ENCODE measurements at places on chromosomes 6 and 20.

GRCh38 chr6:95094751-95095663 is 482.3 kb upstream of the MANEA start:
- no peak for DNase-seq

DNA sequence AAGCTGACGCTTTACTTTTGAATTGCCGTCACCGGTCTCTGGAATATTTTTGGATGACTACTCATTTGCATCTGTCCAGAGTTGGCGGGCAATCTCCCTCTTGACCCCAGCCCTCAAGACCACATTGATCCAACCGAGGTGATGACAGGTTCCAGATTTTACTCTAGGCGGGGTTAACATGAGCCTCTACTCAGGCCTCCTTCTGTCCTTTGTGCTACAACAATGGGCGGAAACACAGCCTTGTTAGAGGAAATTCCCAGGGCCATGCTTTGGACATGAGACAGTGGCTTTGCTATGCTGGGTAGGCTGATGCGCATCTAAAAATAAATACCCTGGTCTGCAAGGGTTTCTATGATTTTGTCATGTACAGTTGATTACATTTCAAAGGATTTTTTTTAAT is 27.0 kb upstream of the ADGRF5 start:
- DNase-seq: no peak

DNA sequence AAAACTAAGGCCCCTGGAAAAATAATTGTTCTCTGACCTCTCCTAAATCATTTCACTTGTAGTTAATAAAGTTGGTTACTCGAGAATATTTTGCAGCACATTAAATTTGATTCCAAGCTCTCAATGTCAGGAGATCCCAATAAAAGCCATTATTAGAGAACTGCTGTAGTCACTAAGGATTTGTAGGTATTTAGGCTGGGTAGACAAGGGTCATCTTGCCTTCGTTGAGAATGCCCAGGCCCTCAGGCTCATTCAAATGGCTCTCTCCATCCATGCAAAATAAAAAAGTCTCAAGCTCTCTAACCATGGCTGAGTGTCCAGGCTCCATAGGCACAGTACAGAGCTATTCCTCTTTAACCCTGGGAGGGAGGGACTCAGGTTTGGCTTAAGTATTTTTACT is 117.0 kb upstream of the HMGCLL1 start:
- no peak for DNase-seq

- DNase-seq: no peak
Observed at GRCh38 chr6:26545627-26546026, 7.5 kb downstream of the HMGN4 start.

DNA sequence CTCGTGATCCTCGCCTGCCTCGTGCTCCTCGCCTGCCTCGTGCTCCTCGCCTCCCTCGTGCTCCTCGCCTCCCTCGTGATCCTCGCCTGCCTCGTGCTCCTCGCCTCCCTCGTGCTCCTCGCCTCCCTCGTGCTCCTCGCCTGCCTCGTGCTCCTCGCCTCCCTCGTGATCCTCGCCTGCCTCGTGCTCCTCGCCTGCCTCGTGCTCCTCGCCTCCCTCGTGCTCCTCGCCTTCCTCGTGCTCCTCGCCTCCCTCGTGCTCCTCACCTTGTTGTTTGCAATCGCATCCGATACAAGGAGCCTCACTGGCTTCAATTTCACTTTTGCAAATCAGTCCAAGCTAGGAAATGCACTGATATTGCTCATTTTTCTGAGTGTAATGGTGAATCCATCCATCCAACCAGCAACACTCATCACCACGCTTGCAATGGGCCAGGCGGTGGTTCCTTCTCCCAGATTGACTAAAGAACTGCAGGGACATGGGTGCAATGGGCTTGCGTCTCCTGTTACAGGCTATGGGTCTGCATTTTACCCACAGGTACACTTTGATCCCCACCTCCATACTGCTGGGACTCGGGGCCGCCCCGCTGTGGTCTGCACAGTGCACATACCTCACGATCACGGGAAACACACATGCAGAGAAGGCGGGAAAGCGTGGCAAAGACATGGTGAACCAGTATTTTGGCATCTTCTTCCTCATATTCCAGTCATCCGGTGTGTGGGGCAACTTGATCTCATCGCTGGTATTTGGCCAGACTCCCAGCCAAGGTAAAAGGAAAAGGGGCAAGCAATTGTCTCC is 4.6 kb downstream of the UNC93A start:
- DNase-seq: no peak

GRCh38 chr20:3788685-3789155 is 2.2 kb upstream of the CENPB start:
- no peak for DNase-seq

- DNase-seq: no peak
Observed at GRCh38 chr20:31678389-31679356, 41.0 kb downstream of the COX4I2 start.

DNA sequence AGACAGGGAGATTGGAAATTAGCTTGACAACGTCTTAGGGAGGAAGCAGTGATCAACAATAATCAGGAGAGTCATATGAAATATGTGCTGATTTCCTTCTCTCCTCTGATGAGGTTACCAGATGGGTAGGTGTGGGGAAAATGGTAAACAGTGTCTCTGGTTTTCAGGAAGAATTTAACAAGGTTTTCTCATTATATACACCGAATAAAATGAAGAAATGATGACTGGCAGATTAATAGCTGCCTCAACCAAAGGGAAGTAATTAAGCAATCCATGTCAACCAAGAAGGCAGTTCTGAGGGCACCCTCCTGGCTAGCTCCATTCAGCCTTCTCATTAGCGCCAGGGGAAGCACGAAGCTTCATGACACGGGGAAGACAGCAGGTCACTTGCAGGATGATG is 12.7 kb upstream of the RAMACL start:
- no peak for DNase-seq

DNA sequence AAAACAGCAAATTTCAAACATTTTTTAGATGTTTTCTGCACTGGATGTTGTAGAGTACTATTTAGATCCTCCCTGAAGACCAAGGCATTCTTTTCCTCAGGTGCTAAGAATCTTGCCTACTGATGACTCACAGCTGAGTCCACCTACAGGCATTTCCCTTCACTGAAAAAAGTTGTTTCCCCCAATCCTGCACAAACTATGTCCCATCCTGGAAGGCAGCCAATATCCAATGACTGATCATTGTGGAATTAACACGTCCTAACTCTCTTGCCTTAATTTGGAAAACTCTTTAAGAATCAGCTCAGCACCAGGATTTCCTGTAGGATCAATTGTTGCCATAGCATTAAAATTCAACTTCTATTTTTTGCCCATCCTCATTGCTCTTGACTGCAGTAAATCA is 268.4 kb upstream of the IRAK1BP1 start:
- DNase-seq: no peak

DNA sequence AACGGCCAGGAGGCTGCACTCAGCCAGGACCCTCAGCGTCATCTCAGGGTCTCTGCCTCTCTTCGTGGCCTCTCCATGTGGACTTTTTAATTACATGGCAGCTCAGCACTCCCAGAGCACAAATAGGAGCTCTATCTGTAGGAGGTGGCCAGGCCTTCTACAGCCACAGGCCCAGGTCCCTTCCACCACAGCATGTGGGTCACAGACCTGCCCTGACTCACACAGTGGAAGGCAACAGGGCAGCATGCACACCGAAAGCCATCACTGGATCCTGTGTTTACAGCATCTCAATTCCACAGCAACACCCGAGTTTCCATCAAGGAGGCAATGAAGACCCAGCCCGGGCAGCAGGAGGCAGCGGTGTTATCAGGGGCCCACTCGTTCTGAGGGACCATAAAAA is 65.8 kb upstream of the CD93 start:
- no peak for DNase-seq

- no peak for DNase-seq
Observed at GRCh38 chr6:13432526-13433184, 54.7 kb downstream of the GFOD1 start.

- no peak for DNase-seq
Observed at GRCh38 chr6:30889496-30889885, 5.2 kb downstream of the DDR1 start.

DNA sequence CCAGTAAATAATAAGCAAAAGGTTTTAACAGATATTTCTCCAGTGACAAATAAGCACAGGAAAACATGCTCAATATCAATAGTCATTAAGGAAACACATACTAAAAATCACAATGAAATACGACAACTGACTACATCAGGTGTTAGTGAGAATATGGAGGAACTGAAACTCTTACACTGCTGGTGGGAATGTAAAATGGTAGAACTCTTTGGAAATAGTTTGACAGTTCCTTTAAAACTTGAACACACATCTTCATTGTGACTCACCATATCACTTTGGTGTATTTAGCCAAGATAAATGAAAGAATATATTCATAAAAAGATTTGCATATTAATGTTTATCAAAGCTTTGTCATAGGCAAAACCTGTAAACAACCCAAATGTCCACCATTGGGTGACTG is 11.3 kb upstream of the MAP3K5 start:
- no peak for DNase-seq

- DNase-seq: no peak
Observed at GRCh38 chr20:53405139-53405538, 188.5 kb downstream of the ZNF217 start.

- no peak for DNase-seq
Observed at GRCh38 chr20:35008411-35009342, 53.0 kb downstream of the MYH7B start.

DNA sequence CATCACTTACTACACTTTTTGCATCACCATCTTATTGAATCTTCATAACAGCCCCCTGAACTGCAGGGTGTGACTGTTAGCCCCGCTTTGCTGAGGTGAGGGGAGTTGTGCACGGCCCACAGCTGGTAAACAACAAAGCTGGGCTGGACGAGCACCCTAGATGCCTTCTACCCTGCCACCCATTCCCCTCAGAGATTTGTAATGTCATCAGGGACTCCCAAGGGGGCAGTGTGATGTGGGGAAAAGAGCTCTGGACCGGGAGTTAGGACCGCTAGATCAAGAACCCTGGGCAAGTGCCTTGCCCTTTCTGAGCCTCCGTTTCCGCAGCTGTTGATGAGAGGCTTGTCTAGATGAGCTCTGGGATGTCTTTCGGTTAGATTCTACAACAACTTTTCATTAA is 20.9 kb downstream of the PKIG start:
- DNase-seq: no peak

GRCh38 chr20:47680804-47681529 is 104.3 kb downstream of the SULF2 start:
- DNase-seq: no peak

- DNase-seq: peak; percentile 50
Observed at GRCh38 chr20:43691928-43692524, 25.1 kb downstream of the MYBL2 start.

- DNase-seq: no peak
Observed at GRCh38 chr20:62837790-62838127, 20.9 kb downstream of the COL9A3 start.

DNA sequence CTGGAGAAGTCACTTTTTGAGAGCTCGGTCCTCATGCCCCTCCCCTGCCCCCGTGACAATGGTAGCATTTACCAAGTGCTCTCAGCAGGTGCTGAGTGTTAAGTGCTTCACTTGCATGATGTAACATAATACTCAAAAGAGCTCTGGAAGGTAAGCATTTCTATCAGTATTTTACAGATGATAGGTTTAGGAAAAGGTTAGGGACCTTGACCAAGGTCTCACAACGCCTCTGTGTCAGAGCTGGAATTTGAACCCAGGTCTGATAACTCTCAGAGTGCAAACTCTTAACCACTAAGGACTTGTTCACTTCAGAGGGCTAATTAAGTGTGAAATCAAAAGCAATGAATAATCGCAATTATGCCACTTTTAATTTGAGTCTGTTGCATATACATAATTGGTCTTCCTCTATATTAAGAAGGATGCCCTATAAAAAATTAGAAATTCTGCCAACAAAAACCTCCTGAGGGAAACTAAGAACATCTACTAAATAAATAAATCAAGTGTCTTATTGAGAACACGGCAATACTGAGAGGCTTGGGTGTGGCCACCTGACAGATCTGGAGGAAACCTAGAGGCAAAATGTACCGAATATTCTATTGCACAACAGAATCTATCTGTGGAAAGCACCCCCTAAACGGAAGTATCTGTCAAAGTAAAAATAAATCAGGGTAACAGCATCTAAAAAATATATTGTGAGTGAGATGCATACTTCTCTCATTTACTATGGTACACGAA is 109.8 kb downstream of the BACH2 start:
- peak; percentile 50 for DNase-seq

GRCh38 chr6:85498596-85499258 is 48.8 kb downstream of the NT5E start:
- DNase-seq: no peak

DNA sequence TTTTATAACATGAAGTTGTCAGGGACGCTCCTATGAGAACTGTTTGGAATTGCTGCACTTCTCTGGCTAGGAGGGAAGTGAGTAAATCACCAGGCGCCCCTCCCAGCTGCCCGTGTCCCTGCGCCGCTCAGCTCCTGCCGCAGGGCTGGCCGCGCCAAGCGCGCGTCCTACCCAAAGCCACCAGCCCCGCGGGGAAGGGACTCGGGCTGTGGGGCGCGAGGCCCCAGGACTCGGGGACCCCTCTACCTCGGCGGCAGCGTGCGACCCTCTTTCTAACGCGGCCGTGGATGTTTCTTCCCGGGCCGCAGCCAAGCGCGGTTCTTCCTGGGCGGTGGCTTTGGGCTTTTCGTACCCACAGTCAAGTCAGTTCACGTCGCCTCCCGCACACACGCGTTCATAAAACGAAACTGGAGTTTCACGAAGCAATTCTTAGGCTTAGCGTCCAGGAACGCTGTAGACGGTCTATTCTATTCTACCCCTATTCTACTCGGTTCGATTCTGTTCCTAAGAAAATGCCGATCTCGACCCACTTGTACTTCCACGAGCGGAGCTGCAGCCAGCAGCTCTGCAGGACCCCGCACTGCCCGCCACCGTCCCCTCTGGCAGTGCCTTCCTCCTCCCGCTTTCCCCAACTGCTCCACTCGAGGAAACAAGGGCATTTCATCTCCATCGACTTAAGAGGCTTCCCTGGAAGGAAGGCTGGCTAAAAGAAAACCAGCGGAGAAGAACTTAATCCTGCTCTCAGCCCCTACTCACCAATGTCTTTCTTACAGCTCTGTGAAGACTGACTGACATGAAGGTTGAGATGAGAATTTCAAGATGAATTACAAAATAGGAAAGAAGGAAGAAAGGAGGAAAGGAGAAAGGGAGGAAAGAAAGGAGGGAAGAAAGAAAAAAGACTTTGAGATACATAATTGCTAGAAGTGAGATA is 15.4 kb downstream of the FOXC1 start:
- DNase-seq: no peak
